Endothelial cell (in vitro differentiated cells): ENCODE measurements at places on chromosomes 1 and 21. TPM values are rescaled to one million over a fixed set of nuclear protein-coding genes. Genes with fewer than 3 reads are reported as not detected.
A peak's percentile ranks its signal among the peaks of the same experiment; 100 is the strongest.

DNA sequence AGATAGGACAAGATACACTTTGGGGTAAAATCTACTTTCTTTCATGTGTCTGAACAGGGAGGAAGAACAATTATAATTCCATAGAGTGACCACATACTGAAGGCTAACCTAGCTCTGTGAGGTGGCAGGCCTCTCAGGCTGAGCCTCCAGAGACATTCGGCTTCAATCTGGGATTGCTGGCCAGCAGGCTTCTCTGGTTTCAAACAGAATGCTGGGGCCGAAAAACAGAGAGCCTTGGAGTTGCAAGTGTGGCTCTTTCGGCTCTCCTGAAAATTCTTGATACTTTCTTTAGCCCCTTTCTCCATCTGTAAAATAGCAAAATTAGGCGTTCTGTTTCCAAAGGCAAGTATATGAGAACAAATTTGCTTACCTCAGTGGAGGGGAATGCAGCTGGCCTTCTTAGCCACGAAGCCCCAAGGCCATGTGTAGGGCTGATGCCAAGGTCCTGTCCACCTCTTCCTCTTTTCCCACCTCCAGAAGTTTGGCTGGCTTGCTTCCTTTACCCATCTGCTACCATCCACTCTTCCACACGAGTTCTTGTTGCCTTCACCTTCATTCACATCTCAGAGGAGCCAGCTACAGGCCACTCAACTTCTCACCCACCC, 30.0 kb upstream of the UBE2U start:
- H3K4me3 ChIP-seq, result no peak overlapping the region
- no peak overlapping the region for H3K27ac ChIP-seq
- H3K27me3 ChIP-seq, result peaks cover 2% of the 10 kb centered on the region
- H3K36me3 ChIP-seq, result peaks cover 14% of the 10 kb centered on the region
- DNase-seq, result no peak

DNA sequence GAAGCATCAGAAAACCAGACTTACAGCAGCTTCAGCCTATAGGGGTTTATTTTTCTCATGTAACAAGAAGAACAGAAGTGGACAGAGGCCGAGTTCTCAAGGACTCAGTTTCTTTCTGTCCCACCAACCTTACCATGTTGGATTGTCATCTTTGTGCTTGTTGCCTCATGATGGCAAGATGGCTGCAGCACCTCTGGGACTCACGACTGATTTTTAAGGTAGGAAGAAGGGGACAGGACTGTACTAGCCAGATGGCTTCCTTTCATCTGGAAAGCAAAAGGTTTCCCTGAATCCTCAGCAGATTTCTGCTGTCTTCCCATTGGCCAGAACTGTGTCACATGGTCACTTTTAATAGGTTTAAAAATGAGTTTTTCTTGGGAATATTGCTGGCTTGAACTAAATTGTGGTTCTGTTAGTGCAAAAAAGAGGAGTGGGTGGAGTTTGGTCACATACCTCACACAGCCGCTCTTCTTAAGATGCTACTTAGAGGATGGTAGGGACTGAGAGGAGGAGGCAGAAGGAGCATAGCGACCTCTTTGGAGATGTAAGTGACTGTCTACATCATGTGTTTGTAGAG, 48.1 kb upstream of the ENAH start:
- peaks cover 2% of the 10 kb centered on the region for H3K27me3 ChIP-seq
- H3K27ac ChIP-seq, result no peak overlapping the region
- H3K4me3 ChIP-seq, result no peak overlapping the region
- DNase-seq, result no peak
- no peaks in the 10 kb centered on the region for H3K36me3 ChIP-seq

The CROCC gene
- 38.9 TPM for total RNA-seq

The SH3BP5L gene
- 30.7 TPM for total RNA-seq

DNA sequence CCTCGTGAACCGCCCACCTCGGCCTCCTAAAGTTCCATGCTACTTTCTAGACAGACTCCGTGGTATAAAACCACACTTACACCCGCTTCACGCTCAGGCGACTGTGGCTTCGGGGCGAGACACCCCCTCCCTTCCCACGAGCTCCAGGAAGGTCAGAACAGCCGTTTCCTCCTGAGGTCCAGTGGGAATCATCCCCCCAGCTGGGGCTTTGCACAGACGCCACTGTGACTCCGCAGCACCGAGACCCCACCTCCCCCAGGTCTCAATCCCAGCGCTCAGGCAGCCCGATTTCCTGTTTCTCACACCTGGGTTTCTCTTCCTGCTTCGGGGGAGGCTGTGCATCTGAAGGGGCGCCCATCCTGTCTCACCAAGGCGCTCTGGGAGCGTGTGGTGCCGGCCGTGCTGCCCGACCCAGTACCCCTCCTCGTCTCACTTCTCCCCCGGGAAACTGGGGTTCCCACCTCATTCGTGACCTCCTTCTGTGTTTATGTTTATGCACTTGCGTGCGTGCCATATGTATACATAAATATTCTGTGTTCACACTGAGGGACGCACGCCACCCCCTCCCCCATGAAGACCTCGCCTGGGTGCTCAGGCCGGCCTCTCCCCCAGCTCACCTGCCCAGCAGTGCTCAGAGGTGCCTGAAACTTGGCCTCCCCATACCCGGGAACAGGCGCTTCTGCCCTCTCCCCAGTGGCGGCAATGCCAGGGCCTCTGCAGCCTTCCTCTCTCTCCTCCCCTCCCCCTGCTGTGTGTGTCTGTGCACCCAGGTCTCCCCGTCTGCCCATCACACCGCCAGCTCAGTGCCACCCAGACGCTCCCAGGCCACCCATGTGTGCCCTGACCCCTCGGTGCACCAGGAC, 14.6 kb downstream of the SLC35E2B start:
- peaks cover 13% of the 10 kb centered on the region for H3K36me3 ChIP-seq
- DNase-seq, result peak; percentile 63
- peaks cover 45% of the 10 kb centered on the region for H3K4me1 ChIP-seq
- peaks cover 14% of the 10 kb centered on the region for H3K27me3 ChIP-seq
- H3K4me3 ChIP-seq, result peak overlapping the region; percentile 87
- peak overlapping the region; percentile 97 for H3K27ac ChIP-seq

DNA sequence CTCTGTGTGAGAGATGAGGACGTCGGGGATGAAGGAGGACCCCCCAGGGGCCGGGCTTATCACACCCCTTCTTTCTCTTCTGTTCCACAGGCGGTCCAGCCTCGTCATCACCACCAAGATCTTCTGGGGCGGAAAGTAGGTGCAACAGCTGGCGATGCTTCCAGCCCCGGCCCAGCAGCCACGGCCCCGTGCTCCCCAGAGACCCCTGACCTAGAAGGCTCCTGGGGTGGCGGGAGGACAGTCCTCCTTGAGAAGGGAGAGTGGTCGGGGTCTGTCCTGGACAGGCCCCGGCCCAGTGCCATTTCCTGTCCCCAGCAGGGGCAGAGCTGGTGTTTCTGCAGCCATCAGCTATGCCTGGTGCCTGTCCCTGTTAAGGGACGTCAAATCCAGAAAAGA, 41.7 kb downstream of the KCNAB2 start:
- H3K4me1 ChIP-seq, result no peaks in the 10 kb centered on the region
- no peaks in the 10 kb centered on the region for H3K36me3 ChIP-seq
- no peak overlapping the region for H3K27ac ChIP-seq
- H3K27me3 ChIP-seq, result peaks cover 5% of the 10 kb centered on the region

The PRAMEF14 gene
- total RNA-seq, result not detected

GRCh38 chr1:168084396-168085231, 52.1 kb downstream of the GPR161 start:
- no peaks in the 10 kb centered on the region for H3K4me1 ChIP-seq
- peaks cover 29% of the 10 kb centered on the region for H3K36me3 ChIP-seq
- no peak overlapping the region for H3K27ac ChIP-seq
- H3K4me3 ChIP-seq, result no peak overlapping the region
- peak; percentile 77 for DNase-seq

- no peak overlapping the region for H3K27ac ChIP-seq
- no peaks in the 10 kb centered on the region for H3K4me1 ChIP-seq
- no peak for DNase-seq
Measured at GRCh38 chr1:61215119-61215518, 132.8 kb downstream of the NFIA start.

The KRTAP23-1 gene
- total RNA-seq, result not detected

DNA sequence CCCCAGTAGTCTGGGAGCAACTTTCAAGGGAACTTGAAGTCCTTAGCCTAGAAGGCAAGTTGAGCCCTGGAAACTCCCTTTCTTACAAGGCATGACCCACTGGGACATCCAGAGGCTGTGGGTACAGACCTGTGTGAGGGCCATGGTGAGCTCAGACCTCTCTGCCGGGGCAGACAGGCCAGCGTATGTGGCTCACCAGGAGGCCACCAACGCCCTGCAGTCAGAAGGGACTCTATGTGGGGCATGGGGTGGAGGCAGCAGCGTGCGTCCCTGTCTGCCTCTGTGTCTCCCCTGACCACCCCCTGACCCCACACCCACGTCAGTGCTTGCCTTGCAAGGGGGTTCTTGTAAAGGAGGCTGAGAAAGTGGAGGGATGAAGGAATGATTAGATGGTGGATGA, 10.8 kb downstream of the COQ8A start:
- peaks cover 9% of the 10 kb centered on the region for H3K36me3 ChIP-seq
- no peak overlapping the region for H3K4me3 ChIP-seq
- H3K4me1 ChIP-seq, result peaks cover 35% of the 10 kb centered on the region
- H3K27ac ChIP-seq, result no peak overlapping the region

The PGLYRP4 gene
- 1.7 TPM for total RNA-seq

- H3K36me3 ChIP-seq, result peaks cover 63% of the 10 kb centered on the region
- H3K27me3 ChIP-seq, result peaks cover 15% of the 10 kb centered on the region
- peaks cover 3% of the 10 kb centered on the region for H3K4me1 ChIP-seq
- H3K4me3 ChIP-seq, result peak overlapping the region; percentile 28
Measured at GRCh38 chr1:231801042-231801585, 174.5 kb downstream of the DISC1 start.

GRCh38 chr1:183236158-183236725, 50.2 kb downstream of the LAMC2 start:
- no peaks in the 10 kb centered on the region for H3K27me3 ChIP-seq
- DNase-seq, result no peak
- H3K36me3 ChIP-seq, result no peaks in the 10 kb centered on the region
- H3K4me1 ChIP-seq, result peaks cover 13% of the 10 kb centered on the region
- no peak overlapping the region for H3K4me3 ChIP-seq

The TNFRSF4 gene
- 0.80 TPM for total RNA-seq

The CD1E gene
- total RNA-seq, result not detected

The FAM78B gene
- 1.3 TPM for total RNA-seq

DNA sequence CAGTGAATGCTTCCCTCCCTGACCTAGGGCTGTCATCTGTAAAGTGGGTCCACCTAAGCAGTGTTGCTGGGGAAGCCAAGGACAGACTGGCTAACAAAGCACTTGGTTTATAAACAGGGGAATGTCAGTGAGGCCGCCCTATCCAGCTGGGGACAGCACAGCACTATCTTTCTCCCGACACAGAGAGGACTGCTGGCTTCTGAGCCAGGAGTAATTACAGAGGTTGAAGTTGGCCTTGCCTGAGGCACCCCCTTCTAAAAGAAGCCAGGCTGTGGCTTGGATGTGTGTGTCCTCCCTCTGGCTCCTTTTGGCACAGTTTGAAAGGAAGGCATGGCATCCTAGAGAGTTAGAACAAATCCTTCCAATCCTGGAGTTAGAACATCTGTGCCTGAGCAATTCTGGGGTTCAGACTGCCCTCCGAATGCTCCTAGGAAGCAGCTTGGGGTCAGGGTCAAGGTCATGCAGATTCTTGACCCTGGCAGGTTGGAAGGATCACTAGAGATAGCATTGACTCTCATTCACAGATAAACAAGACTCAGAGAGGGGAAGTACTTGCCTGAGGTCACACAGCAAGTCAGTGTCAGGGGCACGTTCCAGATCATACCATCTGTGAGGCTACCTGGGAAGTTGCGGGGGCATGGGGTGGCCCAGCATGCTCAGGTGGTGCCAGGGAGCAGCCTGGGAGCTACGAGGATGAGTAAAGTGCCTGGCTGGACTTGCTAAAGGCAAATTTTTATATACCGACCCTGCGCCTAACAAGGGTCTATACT, 1.3 kb upstream of the LDLRAP1 start:
- no peak for DNase-seq
- peak overlapping the region; percentile 21 for H3K4me3 ChIP-seq
- no peaks in the 10 kb centered on the region for H3K36me3 ChIP-seq
- no peak overlapping the region for H3K27ac ChIP-seq

The TMCC2 gene
- total RNA-seq, result 5.6 TPM

DNA sequence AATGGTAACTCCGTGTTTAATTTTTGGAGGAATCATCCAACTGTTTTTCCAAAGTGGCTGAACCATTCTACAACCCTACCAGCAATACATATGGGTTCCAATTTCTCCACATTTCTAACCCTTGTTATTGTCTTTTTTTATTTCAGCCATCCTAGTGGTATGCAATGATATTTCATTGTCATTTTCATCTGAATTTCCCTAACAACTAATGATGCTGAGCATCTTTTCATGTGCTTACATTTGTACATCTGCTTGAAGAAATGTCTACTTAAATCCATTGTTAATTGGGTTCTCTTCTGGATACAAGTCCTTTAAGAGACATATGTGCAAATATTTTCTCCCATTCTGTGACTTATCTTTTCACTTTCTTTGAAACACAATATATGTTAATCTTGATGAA, 43.3 kb downstream of the EPRS1 start:
- no peak overlapping the region for H3K27ac ChIP-seq
- H3K4me3 ChIP-seq, result no peak overlapping the region
- peaks cover 2% of the 10 kb centered on the region for H3K27me3 ChIP-seq

DNA sequence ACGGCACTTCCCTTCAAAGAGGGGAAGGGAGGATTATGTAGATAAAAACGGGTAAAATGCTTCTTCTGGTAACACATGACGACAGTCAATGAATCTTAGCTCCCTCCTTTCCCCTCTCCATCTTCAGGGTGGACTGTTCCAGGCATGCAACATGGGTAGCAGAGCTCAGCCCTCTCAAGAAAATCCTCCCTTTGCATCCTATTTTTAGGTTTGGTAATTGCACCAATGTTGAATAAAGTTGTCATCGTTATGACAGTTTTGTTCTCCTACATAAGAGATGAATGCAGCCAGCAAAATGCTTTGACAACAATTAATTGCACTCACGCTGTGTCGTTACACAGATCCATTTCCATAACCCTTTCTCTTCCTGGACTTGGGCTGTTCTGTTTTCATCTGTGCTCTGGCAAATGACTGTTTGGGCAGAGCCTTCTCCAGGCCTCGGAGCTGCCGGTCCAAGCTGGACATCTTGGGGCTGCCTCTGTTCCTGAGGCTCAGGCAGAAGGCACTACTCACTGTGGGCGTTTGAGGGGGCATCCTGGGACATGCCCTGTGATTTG, 127.6 kb downstream of the CNIH3 start:
- H3K4me1 ChIP-seq, result peaks cover 2% of the 10 kb centered on the region
- H3K36me3 ChIP-seq, result no peaks in the 10 kb centered on the region
- H3K27ac ChIP-seq, result no peak overlapping the region
- peaks cover 1% of the 10 kb centered on the region for H3K27me3 ChIP-seq

GRCh38 chr1:175317309-175317708, 124.7 kb upstream of the KIAA0040 start:
- DNase-seq, result peak; percentile 34
- H3K36me3 ChIP-seq, result no peaks in the 10 kb centered on the region
- H3K27ac ChIP-seq, result no peak overlapping the region
- H3K4me1 ChIP-seq, result peaks cover 28% of the 10 kb centered on the region
- H3K27me3 ChIP-seq, result peaks cover 3% of the 10 kb centered on the region
- H3K4me3 ChIP-seq, result no peak overlapping the region

The PRAMEF7 gene
- total RNA-seq, result not detected

GRCh38 chr1:62918700-62919099, 134.8 kb downstream of the ATG4C start:
- no peak overlapping the region for H3K27ac ChIP-seq
- H3K27me3 ChIP-seq, result peaks cover 1% of the 10 kb centered on the region
- no peaks in the 10 kb centered on the region for H3K4me1 ChIP-seq
- H3K4me3 ChIP-seq, result no peak overlapping the region
- H3K36me3 ChIP-seq, result no peaks in the 10 kb centered on the region

The YRDC gene
- total RNA-seq, result 11.9 TPM

- H3K36me3 ChIP-seq, result no peaks in the 10 kb centered on the region
- no peaks in the 10 kb centered on the region for H3K27me3 ChIP-seq
- DNase-seq, result peak; percentile 45
Measured at GRCh38 chr1:233790662-233791371, 113.7 kb upstream of the SLC35F3 start.
